Spinal cord (tissue), 10 donors: ENCODE measurements at places on chromosomes 4 and X. TPM values are rescaled to one million over a fixed set of nuclear protein-coding genes. Genes with fewer than 3 reads are reported as not detected.
A peak's percentile ranks its signal among the peaks of the same experiment; 100 is the strongest.

The HGFAC gene
- 1.8 TPM for total RNA-seq

The MAP7D3 gene
- 13.7 TPM for total RNA-seq

The GAGE12H gene
- total RNA-seq = not detected

The MAGEA2B gene
- total RNA-seq = not detected

The IQCM gene
- total RNA-seq = not detected

The HSFX3 gene
- total RNA-seq = not detected

- no peak for DNase-seq
These were observed 6.4 kb upstream of the SLAIN2 start for GRCh38 chr4:48334900-48335384.

DNA sequence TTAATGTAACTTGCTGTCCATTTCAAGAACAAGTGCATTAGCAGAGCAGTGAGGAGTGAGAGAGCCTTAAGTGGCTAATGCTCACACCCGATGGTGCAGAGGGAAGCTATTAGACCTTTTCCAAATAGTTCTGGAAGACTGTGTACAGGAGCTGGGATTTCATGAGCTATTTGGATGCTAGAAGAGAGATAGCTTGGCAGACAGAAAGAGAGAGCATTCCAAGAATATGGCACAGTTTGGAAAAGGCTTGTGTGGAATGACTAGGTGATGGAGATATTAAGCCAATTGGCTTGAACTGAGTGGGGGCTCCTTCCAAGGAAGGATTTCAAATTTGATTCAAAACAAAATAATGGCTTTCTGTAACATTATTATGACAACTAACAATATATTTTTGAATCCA lies 1097.2 kb upstream of the TENM3 start:
- no peak for DNase-seq

GRCh38 chr4:26034849-26035248 lies 120.8 kb downstream of the SMIM20 start:
- DNase-seq = no peak

DNA sequence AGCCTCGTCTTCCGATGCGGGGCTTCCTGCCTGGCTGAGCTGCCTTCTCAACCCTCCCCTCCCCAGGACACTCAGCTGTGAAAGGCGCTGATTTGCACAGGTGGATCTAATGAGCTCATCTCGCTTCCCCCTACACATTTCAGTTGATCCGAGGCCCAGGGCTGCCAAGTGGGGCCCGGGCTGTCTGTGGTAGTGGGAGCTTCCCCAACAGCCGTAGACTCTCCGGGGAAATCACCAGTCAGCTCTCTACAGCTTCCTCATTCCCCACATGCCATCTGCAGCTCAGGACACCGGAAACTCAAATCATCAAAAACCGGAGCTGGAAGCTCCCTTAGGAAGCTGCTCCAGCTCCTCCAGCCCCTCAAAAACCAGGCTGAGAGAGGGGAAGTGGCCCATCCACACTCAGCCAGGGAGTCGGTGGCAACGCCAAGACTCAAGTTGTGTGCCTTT lies 56.2 kb downstream of the SMIM20 start:
- no peak for DNase-seq

- DNase-seq = no peak
These were observed 89.8 kb downstream of the CHIC2 start for GRCh38 chr4:53974561-53974960.

DNA sequence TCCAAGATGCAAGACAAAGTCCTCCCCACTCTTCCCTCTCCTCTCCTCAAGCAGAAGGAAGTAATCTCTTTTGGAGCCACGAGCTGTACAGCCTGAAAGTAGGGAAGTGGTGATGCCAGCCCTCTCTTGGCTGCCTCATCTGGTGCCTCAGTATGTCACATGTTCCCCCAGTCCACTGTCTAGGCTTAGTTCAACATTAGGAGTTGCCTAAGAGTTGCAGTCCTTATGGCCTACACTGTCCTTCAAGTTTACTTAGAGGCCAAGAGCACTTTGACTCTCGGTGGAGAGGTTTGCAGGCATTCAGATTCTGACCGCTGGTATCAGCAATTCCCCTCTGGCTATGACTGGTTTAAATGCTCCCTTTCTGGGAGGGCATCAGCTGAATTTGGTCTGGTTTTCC lies 735.6 kb downstream of the GLUD2 start:
- DNase-seq = no peak

- no peak for DNase-seq
These were observed 128.1 kb downstream of the COL25A1 start for GRCh38 chr4:109174224-109174953.

- DNase-seq = no peak
These were observed 180.8 kb upstream of the ANXA3 start for GRCh38 chr4:78370631-78371372.

GRCh38 chr4:166527500-166527899 lies 654.5 kb downstream of the TLL1 start:
- no peak for DNase-seq

DNA sequence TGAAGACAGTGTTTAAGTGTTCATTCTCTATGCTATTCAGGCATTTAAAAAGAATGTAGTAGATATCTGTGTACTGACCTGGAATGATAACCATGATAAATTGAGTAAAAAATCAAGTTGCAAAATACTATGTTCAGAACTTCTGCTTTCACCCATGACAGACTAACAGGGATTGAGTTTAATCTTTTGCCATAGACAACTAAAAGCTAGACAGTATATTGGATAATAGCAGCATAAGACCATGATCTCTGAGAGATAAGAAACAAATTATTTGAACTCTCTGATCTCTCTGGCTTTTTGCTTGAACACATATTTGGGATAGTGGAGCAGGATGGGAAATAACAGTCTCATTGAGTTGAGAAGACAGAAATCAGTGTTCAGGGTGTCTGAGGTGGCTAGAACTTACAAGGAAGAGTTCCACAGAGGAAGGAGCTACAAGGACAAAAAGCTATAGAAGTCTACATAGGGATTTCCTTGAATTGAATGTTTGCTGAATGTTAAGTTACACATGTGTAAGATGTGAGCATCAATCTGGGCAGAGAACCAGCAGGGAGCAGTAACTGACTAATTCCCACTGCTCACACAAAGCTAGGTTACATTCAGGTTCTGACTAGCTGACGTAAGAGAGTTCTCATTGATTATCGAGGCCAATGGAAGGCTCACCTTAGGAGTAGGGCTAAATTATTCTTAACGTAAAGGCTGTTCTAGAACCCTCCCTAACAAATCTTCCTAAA lies 60.4 kb downstream of the SLC30A9 start:
- DNase-seq = no peak

DNA sequence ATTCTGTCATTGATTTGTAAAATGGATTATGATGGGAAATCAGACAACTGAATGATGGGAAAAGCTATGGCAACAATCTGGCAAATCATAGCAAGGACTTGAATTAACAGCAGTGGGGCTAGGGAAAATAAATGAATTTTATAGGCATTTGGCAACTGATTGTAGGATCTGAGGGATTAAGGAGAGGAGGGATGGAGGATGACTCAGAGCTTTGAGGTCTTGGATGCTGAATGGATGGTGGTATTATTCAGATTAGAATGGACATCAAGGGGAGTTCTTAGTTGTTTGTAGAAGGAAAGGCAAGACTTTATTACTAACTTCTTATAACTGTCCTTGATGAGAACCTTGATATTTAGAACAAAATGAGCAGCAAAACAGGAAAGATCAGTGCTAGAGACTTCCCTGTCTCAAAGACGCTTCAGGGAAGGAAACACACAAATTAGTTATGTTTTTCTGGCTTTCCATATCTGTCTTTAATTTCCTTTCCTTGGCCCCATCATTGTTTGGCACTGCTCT lies 51.4 kb upstream of the HHIP start:
- no peak for DNase-seq

- peak; percentile 96 for DNase-seq
These were observed at the start of gene IRF2 for GRCh38 chr4:184474263-184475095. TSS of gene IRF2 (minus strand) at chr4:184474550. CDS start at chr4:184429064, 45,486 bp downstream.

DNA sequence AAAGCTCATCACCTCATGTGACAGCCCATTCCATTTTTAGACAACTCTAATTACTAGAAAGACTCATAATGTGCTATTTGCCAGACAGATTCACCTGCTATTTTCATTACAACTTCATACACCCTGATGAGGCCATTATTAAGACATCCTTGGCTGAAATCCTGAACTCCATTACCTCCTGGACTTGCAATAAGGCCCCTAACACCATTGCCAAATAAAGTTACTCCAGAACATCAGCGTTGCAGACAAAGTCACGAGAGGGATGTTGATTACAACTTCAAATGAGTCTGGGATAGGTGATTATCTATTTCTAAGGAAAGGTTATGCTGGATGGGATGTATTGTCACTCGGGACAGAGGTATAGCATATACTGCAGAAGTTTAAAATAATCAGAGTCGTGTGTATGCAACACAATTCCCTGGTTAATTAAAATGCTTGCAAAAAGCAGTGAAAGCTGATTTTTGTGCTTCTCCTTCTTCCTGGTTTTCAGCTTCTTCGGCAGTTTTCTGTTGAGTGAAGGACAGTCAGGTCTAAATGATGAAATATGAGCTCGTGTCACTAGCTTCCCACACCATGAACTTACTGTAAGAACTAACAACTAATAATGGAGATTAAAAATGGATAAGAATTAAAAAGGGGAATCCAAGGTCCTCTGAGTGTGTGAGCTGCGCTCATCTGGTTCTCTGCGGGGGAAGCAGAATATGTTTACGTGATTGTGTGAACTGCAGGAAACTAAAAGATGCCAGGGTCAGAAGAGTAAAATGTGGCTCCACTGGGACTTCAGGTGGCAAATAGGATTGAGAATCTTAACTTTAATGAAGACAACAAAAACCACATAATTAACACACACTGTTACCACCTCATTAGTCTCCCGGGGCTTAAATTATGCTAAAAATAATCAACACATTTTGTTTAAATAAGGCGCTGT lies 17.6 kb upstream of the SOD3 start:
- DNase-seq = no peak

GRCh38 chrX:10415306-10416001 lies 204.9 kb downstream of the MID1 start:
- no peak for DNase-seq

DNA sequence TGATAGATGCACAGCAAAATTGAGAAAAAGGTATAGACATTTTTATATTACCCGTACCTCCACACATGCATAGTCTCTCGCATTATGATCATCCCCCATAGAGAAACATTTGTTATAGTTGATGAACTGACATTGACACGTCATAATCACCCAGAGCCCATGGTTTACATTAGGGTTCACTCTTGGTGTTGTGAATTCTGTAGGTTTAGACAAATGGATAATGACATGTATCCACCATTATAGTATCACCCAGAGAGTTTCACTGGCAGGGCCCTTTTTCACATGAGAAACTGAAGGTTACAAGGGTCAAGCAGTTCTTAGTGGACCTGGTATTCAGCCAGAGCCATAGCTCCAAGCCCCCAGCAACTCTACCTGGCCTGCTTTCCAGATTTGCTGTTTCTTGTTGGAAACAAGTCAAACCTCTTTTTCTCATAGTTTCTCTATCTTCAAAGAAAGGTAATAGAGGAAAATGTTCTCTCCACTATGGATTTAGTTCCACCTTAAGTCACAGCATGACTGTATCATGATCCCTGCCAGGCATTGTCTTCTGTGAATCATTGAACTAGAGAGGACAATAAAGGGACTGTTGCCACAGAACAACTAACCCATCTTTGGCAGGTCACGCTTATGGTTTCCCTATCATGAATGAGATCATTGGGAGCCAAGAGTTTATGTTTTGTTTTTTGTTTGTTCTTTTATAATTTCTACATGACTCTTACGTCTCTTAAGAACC lies 64.0 kb downstream of the HHIP start:
- peak; percentile 17 for DNase-seq
